Stimulated activated CD4-positive, alpha-beta T cell treated with anti-CD3 and anti-CD28 coated beads, Interleukin-1b, Interleukin-23, amount 100 ng/mL, for 1 hour (primary cell): ENCODE measurements at places on chromosomes 11 and 22.

DNA sequence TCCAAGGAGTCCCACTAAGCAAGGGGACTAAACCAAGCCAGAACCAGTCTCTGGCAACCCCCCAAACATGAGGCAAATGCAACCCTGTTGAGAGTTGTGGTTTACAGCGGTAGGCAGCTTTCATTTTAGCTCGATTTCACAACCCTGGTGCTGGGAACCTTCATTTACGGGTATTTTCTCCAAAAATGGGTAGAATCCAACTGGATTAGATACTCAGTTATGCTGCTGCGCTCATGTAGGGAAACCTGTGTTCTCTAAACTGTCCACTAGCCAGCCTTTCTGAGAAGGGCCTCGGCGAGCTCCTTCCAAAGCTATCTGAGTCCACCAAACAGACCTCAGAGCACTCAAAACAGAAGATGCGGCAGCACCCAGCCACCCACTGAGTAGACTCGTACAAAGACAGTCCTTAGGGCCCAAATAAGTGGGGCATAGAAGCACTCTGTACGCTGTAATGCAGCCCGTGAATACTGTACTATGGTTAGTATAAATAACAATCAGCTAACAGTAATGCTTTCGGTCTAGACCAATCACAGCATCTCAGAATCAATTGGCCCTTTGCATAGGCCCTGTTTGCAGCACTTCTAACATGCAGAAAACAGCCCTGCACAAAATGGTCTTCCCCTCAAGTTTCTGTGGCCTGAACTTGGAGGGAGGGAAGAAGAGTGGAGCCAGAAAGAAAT lies 104.7 kb downstream of the ETS1 start:
- no peak for DNase-seq

DNA sequence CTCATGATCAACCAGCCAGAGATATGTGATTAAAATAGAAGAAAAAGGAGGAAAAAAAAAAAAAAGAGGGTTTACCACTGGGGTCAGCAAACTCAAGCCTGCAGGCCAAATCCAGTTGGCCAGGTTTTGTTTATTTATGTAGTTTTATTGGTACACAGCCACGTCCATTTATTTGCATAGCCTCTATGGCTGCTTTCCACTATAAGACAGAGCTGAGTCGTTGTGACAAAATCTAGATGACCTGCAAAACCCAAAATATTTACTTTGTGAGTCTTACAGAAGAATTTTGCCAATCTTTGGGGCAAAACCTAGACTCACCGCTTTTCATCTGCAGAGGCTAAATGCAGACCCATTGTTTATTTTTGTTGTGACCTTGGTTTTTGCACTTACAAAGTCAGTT lies 87.1 kb downstream of the TENM4 start:
- no peak for DNase-seq

- DNase-seq: no peak
These were observed 827.4 kb downstream of the OPCML start for GRCh38 chr11:132704781-132705375.

DNA sequence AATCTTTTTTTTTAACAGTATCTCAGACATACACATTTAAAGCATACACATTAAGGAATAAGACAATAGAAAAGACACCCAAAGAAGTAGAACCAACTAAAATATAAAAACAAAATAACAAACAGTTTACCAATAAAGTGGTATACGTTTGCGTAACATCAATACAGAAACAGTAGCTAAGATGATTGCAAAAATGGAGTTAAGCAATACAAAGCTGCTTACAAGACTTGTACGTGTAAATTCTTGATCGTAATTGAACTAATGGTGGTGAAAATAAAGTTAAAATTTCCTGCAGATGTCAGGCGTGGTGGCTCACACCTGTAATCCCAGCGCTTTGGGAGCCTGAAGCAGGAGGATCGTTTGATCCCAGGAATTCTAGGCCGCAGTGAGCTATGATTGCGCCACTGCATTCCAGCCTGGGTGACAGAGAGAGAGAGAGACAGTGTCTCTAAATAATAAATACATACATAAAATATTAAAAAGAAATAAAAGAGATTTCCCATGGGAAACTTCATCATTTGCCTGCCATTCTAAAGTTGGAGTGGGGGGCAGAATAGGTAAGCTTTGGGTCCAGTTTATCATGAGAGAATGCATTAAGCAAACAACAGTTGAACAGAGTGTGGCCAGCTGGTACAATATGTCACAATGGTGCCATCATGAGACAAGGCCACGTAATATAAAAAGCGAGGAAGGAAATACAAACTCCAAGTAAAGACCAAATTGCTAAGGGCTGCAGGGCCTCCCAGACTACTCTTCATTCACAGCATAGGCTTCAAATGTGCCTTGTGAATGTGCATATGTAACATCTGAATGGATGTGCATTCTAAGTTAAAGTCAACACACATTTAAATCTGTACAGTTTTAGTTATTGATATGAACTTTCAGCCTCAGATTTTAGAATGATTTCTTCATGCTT lies 38.9 kb upstream of the EED start:
- DNase-seq: no peak

GRCh38 chr22:47623066-47623762 lies 860.8 kb downstream of the TBC1D22A start:
- no peak for DNase-seq

- DNase-seq: no peak
These were observed 14.7 kb downstream of the SELENOO start for GRCh38 chr22:50215297-50216054.
